ENCODE measurements at places on chromosomes 16 and 17. TPM values are rescaled to one million over a fixed set of nuclear protein-coding genes. Genes with fewer than 3 reads are reported as not detected.
A peak's percentile ranks its signal among the peaks of the same experiment; 100 is the strongest.

GRCh38 chr17:1030684-1031532 is 34.0 kb downstream of the TIMM22 start:
- H3K27ac ChIP-seq: no peak overlapping the region
- peak overlapping the region; percentile 15 for H3K4me3 ChIP-seq
- peaks cover 23% of the 10 kb centered on the region for H3K4me1 ChIP-seq
- H3K36me3 ChIP-seq: no peaks in the 10 kb centered on the region
- peak; percentile 22 for DNase-seq
- no peaks in the 10 kb centered on the region for H3K27me3 ChIP-seq

DNA sequence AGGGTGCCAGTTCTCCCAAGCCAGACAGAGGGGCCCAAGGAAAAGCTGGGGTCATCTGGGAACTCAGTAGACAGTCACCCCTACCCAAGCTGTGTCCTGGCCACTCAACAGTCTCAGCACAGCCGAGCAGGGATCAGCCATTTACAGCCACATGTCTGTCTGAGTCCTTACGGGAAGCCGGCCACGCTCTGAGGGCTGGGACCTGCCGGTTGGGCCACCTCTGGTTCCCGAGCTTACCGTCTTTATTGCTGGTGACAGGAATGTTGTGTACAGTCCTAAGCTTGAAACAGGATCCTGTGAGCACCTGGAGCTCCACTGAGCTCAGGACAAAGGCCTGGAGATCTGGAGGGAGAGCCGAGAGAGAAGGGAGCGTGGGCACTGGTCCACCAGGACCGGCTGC is 59.8 kb downstream of the TIMM22 start:
- no peak overlapping the region for H3K27ac ChIP-seq
- no peaks in the 10 kb centered on the region for H3K27me3 ChIP-seq
- peaks cover 3% of the 10 kb centered on the region for H3K4me1 ChIP-seq

DNA sequence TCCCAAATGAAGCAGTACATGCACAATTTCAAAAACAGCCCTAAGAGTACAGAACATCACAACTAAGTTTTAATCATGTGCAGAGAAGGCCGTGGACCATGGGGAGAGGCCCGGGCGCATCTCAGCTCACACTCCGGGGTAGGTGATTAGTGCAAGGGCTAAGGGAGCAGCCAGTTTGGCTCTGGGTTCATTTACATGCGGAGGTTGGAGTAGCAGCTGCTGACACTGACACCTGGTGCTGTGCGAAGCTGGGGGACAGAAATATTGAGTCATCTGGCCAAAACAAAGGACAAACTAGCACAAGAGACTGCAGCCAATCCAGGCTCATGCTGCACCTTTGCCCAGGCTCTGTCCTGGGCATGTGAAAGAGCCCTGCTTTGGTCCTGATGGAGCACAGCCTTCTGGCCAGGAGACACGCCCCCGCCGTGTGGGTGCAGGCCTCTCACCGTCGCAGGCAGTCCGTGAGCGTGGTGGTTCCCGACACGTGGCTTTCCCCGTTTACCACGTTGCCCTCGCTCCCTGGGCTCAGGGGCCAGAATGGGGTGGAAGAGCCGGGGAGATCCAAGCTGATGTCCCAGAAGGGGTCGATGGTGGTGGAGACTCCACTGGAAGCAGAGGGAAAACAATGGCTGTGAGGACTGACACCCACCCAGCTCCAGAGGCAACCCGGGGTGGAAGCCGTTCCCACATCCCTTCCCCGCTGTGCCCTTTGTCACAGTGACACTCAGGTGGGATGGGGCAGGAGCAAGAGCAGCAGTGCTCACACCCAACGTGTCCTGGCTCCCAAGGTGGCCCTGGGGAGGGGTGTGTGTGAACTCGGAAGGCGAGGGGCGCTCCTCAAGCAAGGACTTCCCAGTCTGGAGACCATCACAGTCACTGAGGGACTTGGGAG is 31.9 kb downstream of the USP22 start:
- no peaks in the 10 kb centered on the region for H3K27me3 ChIP-seq
- no peak overlapping the region for H3K27ac ChIP-seq
- H3K36me3 ChIP-seq: peaks cover 41% of the 10 kb centered on the region
- H3K4me3 ChIP-seq: no peak overlapping the region
- H3K4me1 ChIP-seq: no peaks in the 10 kb centered on the region
- DNase-seq: no peak

DNA sequence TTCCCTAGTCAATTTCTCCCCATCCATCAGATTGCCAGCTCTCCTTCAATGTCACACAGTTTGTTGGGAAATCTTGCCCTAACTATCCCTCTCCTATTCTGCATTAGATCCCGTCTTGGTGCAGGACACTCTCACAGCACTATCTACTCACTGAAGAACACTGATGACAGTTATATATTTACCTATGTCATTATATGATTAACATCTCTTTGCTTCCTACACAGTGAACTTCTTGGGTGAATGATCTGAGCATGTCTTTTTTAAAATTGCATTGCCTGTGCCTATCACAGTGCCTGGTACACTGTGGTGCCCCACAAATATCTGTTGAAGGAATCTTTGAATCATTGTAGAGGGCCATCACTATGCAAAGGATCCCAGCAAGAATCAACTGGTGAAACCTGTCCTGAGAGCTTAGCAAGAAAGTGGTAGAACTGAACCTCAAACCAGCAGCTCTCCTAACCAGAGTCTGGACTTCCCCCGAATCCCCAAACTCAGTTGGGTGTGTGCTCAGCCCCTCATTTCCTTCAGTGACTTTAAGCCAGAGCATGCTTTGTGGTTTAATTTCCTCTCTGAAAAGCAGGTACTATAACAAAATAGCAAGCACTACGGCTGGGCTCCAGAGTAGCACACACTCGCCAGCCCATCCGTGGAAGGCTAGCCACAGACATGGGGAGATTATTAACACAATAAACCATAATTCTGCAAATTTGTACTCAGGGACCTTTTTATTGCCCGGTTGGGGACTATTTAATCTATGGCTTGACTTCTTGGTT is 680.7 kb upstream of the SALL1 start:
- no peak overlapping the region for H3K27ac ChIP-seq
- H3K4me3 ChIP-seq: no peak overlapping the region
- no peaks in the 10 kb centered on the region for H3K4me1 ChIP-seq

GRCh38 chr16:30927789-30928378 is 4.5 kb downstream of the FBXL19 start:
- peaks cover 12% of the 10 kb centered on the region for H3K36me3 ChIP-seq
- H3K27me3 ChIP-seq: no peaks in the 10 kb centered on the region
- H3K27ac ChIP-seq: no peak overlapping the region
- no peaks in the 10 kb centered on the region for H3K4me1 ChIP-seq
- DNase-seq: peak; percentile 42
- H3K4me3 ChIP-seq: no peak overlapping the region

DNA sequence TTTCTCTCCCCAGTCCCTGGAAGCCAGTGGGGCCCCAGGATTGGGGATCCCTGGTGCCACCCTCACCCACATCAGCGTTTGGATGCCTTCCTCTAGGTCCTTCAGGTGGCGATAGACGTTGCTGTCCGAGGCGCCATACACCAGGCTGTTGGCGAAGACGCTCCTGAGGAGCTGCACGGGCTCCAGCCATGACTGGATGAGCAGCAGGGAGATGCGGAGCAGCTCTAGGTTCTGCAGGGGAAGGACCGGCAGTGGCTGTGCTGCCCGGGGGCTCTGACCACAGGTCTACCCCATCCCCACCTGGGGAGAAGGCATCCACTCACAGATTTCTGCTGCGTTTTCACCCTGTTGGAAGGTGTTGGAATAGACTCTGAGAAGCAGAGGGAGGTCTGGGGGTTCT is 1.0 kb downstream of the GH2 start:
- no peaks in the 10 kb centered on the region for H3K27me3 ChIP-seq
- no peaks in the 10 kb centered on the region for H3K4me1 ChIP-seq
- H3K4me3 ChIP-seq: no peak overlapping the region
- no peak overlapping the region for H3K27ac ChIP-seq

- no peaks in the 10 kb centered on the region for H3K27me3 ChIP-seq
- H3K4me1 ChIP-seq: no peaks in the 10 kb centered on the region
- H3K36me3 ChIP-seq: no peaks in the 10 kb centered on the region
- no peak for DNase-seq
Measured at GRCh38 chr16:81337097-81337496, 22.3 kb downstream of the GAN start.

- no peak overlapping the region for H3K27ac ChIP-seq
- DNase-seq: no peak
- H3K27me3 ChIP-seq: no peaks in the 10 kb centered on the region
- H3K4me1 ChIP-seq: no peaks in the 10 kb centered on the region
Measured at GRCh38 chr16:17062676-17063075, 408.1 kb downstream of the XYLT1 start.

DNA sequence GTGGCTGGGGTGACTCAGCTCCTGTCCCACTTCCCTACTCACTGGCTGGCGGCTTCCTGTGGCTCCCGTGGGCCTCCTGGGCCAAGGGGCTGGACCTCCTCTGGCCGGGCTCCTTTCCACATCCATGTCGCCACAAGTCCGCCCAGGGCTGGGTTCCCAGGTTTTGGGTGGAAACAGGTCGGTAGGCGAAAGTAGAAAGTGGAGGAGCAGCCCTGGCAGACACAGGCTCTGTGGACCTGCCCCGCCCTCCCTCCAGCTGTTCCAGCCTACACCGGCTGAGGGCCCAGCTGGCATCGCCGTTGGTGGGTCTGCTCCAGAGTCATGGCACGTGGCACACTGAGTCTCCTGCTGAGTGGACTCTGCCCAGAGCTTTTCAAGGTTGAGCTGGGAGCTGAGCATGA is 28.7 kb downstream of the GSE1 start:
- no peaks in the 10 kb centered on the region for H3K36me3 ChIP-seq
- no peaks in the 10 kb centered on the region for H3K4me1 ChIP-seq
- H3K4me3 ChIP-seq: no peak overlapping the region
- DNase-seq: no peak
- no peaks in the 10 kb centered on the region for H3K27me3 ChIP-seq
- no peak overlapping the region for H3K27ac ChIP-seq

DNA sequence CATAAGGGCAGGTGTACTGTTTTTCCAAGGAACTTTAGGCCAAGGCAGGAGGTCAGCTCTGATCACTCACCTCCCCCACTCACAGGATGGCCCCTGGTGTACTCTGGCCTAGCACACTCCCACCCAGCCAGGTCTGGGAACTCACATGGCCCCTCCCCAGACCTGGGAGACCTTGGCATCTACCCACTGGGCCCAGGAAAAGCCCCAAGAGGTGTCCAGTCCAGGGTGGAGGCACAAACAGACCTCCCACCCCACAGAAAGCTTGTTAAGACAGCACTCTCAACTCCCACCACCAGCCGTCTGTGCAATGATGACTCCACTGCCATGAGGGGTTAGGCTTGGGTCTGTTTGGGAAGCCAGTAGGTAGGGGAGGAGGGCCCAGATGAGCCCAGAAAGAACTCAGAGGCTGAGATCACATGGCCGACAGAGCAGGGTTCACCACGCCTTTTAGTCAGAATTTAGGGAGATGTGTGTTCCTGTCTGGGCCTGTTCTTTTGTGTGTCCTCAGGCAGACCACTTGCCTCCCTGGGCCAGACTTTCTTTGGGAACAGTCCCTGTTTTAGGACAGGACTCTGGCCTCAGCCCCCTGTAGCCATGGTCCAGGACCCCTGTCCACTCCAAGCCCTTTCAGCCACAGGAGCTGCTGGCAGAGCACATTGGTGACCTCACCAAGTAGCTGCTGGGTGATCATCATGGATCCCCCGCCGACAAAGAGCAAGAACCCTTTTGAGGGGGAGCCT is 12.1 kb upstream of the CBFB start:
- H3K4me1 ChIP-seq: peaks cover 2% of the 10 kb centered on the region
- no peaks in the 10 kb centered on the region for H3K36me3 ChIP-seq
- no peak for DNase-seq
- peaks cover 5% of the 10 kb centered on the region for H3K27me3 ChIP-seq

GRCh38 chr16:583815-584591 is 5.9 kb upstream of the RAB40C start:
- no peaks in the 10 kb centered on the region for H3K27me3 ChIP-seq
- H3K4me1 ChIP-seq: peaks cover 11% of the 10 kb centered on the region
- no peak for DNase-seq
- no peak overlapping the region for H3K27ac ChIP-seq
- peaks cover 4% of the 10 kb centered on the region for H3K36me3 ChIP-seq

GRCh38 chr16:3025032-3026002 is 1.5 kb downstream of the THOC6 start:
- no peak for DNase-seq
- peaks cover 7% of the 10 kb centered on the region for H3K4me1 ChIP-seq

DNA sequence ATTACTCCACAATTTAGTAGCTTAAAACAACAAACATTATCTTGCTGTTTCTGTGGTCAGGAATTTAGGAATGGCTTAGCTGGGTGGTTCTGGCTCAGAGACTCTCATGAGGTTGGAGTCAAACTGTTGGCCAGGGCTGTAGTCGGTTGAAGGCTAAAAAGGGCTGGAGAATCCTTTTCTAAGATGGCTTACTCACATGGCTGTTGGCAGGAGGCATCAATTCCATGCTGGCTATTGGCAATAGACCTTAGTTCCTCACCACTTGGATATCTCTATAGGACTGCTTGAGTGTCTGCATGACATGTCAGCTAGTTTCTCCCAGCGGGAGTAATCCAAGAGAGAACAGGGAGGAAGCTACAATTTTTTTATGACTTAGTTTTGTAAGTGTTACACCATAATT is 6.6 kb upstream of the EFCAB13 start:
- H3K4me1 ChIP-seq: peaks cover 11% of the 10 kb centered on the region
- no peaks in the 10 kb centered on the region for H3K27me3 ChIP-seq
- H3K27ac ChIP-seq: no peak overlapping the region

GRCh38 chr17:11284811-11285210 is 43.8 kb downstream of the SHISA6 start:
- H3K4me3 ChIP-seq: no peak overlapping the region
- H3K27ac ChIP-seq: no peak overlapping the region
- H3K27me3 ChIP-seq: no peaks in the 10 kb centered on the region
- no peaks in the 10 kb centered on the region for H3K4me1 ChIP-seq

GRCh38 chr17:10337976-10338375 is 34.8 kb downstream of the MYH13 start:
- DNase-seq: peak; percentile 71
- no peaks in the 10 kb centered on the region for H3K27me3 ChIP-seq
- H3K4me1 ChIP-seq: no peaks in the 10 kb centered on the region
- H3K36me3 ChIP-seq: no peaks in the 10 kb centered on the region
- no peak overlapping the region for H3K27ac ChIP-seq

Gene AATK
- total RNA-seq: 0.50 TPM

Gene SLC52A1
- total RNA-seq: 0.66 TPM

Gene MT1M
- 58.8 TPM for total RNA-seq

Gene TEKT5
- 0.26 TPM for total RNA-seq

Gene SPATA32
- total RNA-seq: not detected

Gene DOC2B
- not detected for total RNA-seq

Gene COA3
- total RNA-seq: 59.8 TPM

Gene MYO15A
- total RNA-seq: 0.77 TPM

Gene CHST6
- total RNA-seq: 0.26 TPM

Gene EMP2
- 22.5 TPM for total RNA-seq
